Nucleus accumbens (tissue), 56 donors: ENCODE measurements at places on chromosomes 4 and X.
A peak's percentile ranks its signal among the peaks of the same experiment; 100 is the strongest.

DNA sequence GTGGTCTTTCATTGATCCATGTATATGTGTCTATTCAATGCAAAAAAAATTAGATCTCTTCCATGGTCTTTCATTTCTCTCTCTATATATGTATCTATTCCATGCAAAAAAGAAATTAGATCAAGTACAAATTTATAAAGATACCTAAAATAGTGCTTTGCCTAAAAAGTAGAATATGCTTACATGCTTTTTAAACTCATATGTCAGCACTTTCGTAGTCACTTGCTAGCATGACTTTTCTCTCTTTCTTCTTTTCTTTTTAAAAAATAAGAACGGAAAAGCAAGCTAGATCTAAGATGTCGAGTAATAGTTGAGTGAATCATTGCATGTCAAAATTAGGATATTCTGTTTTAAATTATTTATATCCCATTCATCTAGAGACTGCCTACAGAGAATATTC lies 50.9 kb downstream of the PKD2 start:
- no peak for DNase-seq

DNA sequence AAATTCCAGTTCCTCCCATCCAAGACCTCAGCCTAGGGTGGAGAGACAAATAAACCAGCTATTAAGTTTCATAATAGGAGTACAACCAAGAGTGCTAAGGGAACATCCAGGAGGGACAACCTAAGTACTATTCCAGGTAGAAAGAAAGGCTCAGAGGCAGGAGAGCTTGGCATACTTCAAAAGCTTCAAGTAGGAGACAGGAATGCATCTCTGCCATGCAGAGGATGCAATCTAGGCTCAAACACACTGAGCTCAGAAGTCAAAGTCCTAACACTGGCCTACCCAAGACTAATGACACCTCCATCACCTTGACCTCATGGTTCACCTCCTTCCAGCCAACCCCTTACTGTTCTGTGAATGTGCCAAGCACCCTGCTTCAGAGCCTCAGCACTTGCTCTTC lies 8.1 kb downstream of the WDFY3 start:
- DNase-seq, result no peak

- no peak for DNase-seq
Measured at GRCh38 chr4:108607079-108607815, 13.1 kb upstream of the RPL34 start.

- DNase-seq, result no peak
Measured at GRCh38 chr4:10336471-10336870, 120.8 kb downstream of the ZNF518B start.

- no peak for DNase-seq
Measured at GRCh38 chr4:76892001-76892400, 5.9 kb downstream of the SOWAHB start.

- no peak for DNase-seq
Measured at GRCh38 chrX:36898301-36898700, 109.9 kb upstream of the FAM47C start.

- DNase-seq, result no peak
Measured at GRCh38 chr4:123843137-123843536, 446.5 kb downstream of the SPRY1 start.

DNA sequence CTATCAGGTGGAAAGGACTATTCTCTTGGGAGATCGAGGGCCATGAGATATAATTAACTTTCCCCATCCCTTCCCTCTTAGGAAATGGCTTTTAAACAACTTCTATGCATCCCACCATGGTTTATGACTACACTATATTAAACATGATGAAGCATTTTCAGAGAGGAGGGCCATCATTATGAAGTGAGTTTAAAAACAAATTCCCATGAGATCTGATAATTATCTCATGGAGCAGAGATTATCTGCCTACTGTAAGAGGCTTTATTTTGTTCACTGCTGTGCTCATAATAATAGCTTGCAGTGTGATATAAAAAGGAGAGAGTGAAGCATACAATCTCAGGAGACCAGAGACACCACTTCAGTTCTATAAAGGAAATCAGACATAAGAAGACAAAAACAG lies 330.5 kb upstream of the ZFP42 start:
- DNase-seq, result no peak

GRCh38 chr4:113043591-113043990 lies 5.9 kb upstream of the ANK2 start:
- no peak for DNase-seq

- DNase-seq, result no peak
Measured at GRCh38 chr4:8727546-8728510, 135.3 kb downstream of the CPZ start.

- no peak for DNase-seq
Measured at GRCh38 chr4:153790962-153791551, 2.2 kb upstream of the SFRP2 start.

GRCh38 chr4:135239964-135240363 lies 1038.4 kb upstream of the PABPC4L start:
- DNase-seq, result no peak

- DNase-seq, result no peak
Measured at GRCh38 chr4:184200296-184200695, 17.4 kb downstream of the ENPP6 start.

DNA sequence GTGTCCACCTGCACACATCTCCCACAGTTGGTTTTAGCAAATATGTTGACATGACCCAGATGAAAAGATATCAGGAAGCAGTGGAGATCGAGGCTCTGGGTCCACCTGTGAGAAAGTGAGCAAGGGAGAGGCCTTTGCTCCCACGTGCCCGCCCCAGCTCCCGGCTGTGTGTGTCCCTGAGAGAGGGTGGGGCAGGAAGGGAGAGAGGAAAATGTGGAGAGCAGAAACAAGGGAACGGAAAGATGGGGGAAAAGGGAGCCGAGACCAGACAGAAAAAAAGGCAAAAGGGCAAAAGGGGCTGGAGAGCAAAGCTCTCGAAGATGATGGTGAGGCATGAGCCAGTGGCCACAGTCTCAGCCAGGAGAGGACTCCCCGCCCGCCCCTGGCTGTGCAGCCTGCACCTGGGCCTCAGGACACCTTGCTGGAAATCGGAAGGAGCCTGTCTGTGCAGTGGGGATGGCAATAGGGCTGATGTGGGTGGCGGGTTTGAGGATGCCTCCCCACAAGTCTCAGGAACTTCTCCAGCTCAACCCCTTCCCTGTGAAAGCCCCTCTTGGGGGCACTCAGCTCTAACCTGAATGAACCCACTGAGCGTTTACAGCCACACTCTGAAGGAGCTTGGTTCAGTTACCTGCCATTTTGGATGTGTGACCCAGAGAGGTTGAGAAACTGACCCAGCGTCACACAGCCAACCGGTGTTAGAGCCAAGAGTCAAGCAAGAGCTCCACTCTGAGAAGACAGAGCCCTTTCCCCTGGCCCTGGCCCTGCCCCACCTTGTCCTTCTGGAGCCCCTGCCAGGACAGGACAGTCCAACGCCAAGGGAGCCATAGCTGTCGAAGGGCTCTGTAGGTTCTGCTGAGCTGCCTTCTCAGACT lies 20.3 kb upstream of the MSX1 start:
- no peak for DNase-seq

- no peak for DNase-seq
Measured at GRCh38 chr4:21954916-21955315, 6.3 kb upstream of the KCNIP4 start.

DNA sequence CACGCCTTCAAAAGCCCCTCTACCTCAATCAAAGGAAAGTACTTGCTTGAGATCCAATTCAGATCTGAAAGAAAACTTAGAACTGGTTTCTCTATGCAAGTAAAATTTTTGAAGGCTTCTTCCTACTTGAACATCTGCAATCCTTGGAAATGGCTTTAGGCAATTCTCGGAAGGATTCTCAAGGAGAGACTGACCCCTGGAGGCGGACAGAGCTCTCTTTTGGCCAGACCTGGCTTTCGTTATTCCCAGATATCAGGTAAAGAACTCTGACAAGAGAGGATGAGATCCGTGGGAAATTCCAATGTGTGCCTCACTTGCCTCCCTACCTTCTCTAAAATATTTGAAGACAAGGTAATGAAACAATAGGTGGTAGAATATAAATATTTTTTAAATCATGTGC lies 670.3 kb upstream of the FAM241A start:
- peak; percentile 6 for DNase-seq

- DNase-seq, result no peak
Measured at GRCh38 chr4:151957153-151957552, 196.3 kb upstream of the GATB start.

- DNase-seq, result peak; percentile 50
Measured at GRCh38 chrX:2967998-2968909, 38.1 kb upstream of the ARSH start.

DNA sequence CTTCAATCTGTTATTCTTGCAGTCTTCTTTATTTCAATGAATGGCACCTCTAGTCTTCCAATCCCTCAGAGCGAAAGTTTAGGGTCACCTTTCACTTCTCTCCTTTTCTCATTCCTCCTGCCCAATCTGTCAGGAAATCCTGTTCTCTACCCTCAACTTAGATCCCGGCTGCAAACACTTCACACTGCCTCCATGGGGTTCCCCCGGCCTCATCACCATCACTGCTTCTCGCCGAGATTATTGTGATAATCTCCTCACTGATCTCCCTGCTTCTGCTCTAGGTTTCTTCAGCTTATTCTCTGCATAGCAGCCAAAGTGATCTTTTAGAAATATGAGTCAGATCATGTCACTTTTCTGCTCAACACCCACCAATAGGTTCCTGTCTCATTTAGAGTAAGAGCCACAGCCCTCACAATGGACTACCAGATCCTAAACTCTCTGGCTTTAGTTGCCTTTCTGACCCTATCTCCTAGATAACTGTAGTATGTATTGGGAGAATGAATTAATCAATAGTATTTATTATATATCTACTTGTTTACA lies 43.6 kb upstream of the TBC1D9 start:
- no peak for DNase-seq

DNA sequence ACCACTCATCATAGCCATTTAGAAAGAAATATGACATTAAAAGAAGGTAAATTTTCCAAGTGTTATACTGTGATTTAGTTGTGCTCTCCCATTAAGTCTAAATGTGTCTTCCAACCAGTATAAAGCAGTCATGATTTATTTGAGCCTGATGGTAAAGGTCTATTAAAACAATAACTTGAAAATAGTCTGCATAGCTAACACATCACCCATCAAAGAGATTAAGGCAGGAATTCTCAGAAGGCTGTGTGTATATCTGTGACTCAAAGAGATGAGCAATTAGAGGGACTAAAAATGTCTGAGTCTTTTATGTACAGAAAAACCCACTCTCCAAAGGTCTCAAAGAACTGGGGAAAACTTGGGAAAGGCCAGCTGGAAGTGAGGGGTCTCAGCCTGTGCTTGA lies 70.3 kb upstream of the IQCM start:
- no peak for DNase-seq

GRCh38 chrX:32545101-32545500 lies 666.2 kb downstream of the DMD start:
- no peak for DNase-seq

DNA sequence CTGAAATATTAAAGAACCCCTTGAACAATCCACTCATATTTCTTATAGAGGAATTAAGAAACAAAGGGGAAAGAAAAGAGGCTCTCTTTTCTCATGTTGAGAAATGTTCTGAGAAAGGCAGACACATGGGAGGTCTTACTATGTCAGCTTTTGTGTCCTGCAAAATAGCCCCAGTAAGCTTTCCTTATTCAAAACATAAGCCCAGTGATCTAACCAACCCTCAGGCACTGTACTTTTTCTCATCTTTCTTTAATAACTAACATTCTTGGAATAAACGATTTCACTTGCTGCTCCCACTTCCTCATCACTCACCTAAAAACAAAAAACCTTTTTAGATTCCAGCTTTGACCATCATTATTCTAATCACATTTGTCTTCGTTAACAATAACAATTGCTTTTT lies 115.9 kb downstream of the GLRA3 start:
- no peak for DNase-seq

DNA sequence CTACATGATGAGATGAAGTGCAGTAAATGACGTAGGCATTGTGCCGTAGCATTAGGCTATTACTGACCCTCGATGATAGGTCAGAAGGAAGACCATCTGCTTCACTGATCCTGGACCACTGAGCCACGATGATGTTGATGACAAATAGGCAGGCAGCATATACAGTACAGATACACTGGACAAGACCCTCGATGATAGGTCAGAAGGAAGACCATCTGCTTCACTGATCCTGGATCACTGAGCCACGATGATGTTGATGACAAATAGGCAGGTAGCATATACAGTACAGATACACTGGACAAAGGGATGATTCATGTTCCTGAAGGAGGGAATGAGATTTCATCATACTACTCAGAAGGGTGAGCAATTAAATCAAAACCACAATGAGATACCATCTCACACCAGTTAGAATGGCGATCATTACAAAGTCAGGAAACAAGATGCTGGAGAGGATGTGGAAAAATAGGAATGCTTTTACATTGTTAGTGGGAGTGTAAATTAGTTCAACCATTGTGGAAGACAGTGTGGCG lies 50.9 kb downstream of the BEND4 start:
- no peak for DNase-seq

DNA sequence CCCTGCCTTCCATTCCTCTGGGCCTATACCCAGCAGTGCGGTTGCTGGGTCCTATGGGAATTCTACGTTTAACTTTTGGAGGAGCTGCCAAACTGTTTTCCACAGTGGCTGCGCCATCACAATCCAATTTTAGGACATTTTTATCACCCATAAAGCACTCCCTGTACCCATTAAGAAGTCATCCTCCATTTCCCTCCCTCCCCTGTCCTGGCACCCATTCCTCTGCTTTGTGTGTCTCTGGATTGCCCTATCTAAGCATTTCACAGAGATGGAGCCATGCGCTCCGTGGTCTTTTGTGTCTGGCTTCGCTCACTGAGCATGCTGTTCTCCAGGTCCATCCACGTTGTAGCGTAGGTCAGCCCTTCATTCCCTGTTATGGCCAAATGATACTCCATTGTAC lies 1.7 kb upstream of the OPN1LW start:
- DNase-seq, result no peak

DNA sequence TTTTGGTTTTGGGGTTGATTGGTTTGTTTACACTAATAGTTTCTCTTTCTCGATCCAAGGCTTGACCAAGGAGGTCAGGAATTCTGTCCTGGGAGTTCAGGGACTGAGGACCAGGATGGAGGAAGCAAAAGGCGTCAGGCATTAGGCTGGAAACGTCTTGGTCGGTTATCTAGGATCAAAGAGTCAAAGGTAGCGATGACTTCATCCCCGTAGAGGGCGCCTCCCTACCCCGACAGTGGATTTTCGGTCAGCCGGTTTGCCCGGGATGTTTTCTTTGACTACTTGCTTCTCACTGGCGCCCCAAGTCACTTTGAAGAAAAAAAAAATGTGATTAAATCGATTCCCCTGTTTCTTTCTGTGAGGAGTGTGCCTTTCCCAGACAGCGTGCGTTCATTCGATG lies 980 bp upstream of the FHDC1 start:
- no peak for DNase-seq

DNA sequence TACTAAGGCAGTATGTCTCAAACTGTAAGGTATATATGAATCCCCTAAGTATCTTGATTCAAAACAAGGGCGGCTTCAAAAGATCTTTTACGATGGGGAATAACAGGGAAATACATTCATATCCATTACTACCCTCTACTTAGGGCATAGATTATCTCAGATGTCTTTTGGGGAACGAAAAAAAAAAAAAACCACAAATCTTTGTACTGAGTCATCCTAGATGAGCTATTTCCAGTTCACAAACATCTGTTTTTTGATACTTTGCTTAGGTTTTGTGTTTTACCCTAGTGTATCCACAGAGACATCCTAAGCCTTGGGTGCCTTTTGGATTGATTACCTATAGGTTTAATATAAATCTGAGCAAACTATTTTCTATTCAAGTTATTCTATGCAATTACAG lies 457.2 kb downstream of the NLGN4X start:
- no peak for DNase-seq

- DNase-seq, result no peak
Measured at GRCh38 chr4:123787512-123788080, 391.0 kb downstream of the SPRY1 start.
